ENCODE measurements at places on chromosomes 12 and 14.

GRCh38 chr12:2003676-2004112 lies 563 bp downstream of the DCP1B start:
- no peak for DNase-seq

DNA sequence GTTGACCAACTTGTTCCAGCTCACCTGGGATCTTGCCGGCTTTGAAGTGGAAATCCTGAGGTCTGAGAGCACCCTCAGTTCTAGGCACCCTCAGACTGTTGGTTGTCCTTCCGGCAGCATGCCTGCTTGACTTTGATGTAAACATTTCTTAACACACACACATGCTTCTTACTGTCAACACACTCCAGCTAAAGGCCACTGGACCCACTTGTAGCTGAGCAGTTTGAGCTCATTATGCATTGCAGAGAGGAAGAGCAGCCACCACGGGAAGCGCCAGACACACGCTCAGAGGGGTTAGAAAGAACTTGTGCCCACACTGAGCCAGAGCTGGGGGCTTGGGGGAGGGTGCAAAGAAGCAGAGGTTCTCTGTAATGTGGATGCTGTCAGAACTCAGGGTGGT lies 55.8 kb downstream of the TNFAIP2 start:
- no peak for DNase-seq

DNA sequence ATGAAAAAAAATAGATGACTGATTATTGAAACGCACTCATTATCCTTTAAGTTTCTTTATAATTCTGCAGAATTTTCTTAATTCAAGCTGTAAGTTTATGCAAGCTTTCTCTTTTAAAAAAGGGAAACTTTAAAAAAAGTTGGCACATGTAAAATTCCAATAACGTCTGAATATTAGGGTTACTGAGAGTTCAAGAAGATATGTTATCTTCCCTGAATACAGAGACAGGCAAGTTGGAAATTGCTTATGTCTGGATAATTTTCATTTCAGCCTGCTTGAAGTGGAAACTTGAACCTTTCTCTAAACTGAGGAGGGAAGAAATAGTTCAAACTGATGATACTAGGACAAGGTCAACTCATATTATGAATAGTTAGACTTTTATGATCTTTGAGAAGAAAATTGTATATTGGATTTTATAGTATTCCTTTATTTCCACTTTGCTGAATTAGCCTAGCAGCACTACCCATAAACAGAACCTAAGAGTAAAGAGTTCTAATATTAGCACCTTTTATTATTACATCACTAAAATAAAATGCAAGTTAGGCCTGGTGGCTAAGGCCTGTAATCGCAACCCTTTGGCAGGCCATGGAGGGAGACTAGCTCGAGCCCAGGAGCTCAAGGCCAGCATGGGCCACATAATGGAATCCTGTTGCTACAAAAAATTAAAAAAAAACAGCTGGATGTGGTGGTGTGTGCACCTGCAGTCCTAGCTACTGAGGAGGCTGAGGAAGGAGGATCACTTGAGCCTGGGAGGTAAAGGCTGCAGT lies 288.0 kb downstream of the TRHDE start:
- no peak for DNase-seq

DNA sequence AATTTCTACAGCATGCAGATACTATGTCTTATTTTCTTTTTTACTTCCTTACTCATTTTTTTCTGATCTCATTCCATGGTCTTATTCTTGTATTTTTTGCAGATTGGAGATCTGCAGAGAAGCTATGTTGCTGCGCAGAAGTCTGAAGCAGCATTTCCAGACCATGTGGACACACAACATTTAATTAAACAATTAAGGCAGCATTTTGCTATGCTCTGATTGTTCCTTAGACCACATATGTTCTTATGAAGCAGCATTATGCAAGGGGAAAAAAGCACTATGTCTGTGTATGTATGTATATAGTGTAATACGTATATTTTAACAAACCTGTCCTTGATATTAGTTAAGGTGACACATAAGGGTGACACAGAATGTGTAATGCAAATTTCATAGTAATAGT lies 52.7 kb downstream of the TTC8 start:
- DNase-seq, result no peak

DNA sequence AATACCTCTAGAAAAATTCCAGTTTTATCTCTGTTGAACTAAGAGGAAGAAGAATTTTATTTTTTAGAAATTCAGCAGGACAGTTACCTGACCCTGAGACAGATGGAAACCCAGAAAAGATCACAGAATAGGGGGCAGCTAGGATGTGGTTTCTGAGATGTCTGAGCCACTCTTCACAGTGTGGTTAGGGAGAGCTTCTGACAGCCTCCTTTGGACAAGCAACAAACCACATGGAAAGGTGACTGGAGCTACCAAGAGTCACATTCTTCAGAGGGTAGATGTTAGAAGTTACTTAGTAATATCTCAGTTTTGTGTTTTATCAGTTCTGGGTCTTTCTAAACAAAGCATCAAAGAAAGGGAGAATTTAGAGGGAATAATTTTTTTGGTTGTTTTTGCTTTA lies 117.3 kb upstream of the NAP1L1 start:
- no peak for DNase-seq

GRCh38 chr14:49164074-49164473 lies 422.1 kb downstream of the RPS29 start:
- no peak for DNase-seq

- peak; percentile 44 for DNase-seq
Measured at GRCh38 chr12:14773685-14774073, 29.6 kb downstream of the WBP11 start.

GRCh38 chr12:49366096-49366651 lies 1.1 kb upstream of the SPATS2 start:
- no peak for DNase-seq

DNA sequence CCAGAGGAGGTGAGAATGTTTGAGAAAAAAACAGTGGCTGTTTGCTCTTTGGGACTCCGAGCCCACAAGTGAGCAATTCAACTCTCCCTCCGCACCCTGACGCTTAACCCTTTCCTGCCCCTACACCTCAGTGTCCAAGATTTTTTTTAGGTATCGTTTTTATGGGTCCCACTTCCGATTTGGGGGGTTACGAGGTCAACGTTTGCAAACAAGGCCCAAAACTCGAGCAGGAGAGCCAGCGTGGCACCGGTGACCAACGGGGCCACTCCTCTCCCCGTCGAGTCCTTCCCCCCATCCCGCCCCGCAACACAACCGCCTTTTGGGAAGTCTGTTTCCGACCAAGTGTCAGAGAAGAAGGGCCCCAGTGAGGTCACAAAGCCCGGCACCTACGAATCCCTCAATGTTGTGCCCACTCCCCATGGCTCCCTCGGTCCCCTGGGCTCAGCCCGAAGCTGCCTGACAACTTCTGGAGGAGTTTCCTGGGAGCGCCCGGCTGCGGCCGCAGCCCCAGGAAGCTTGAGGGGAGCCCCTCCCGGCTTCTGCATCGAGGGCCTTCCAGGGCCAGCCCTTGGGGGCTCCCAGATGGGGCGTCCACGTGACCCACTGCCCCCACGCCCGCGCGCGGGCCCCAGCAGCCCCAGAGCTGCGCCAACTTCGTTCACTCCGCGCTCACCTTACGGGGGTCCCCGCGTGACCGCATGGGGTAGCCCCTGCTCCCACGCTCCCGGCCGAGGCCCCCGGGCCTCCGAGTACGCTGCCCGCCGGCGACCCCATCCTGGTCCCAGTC lies 1.2 kb downstream of the CDK2AP1 start:
- peak; percentile 50 for DNase-seq

- no peak for DNase-seq
Measured at GRCh38 chr14:100618763-100619320, 31.6 kb upstream of the BEGAIN start.

GRCh38 chr14:88168498-88169165 lies 154.4 kb downstream of the KCNK10 start:
- peak; percentile 60 for DNase-seq

- no peak for DNase-seq
Measured at GRCh38 chr12:112165624-112166023, 40.3 kb downstream of the TRAFD1 start.

DNA sequence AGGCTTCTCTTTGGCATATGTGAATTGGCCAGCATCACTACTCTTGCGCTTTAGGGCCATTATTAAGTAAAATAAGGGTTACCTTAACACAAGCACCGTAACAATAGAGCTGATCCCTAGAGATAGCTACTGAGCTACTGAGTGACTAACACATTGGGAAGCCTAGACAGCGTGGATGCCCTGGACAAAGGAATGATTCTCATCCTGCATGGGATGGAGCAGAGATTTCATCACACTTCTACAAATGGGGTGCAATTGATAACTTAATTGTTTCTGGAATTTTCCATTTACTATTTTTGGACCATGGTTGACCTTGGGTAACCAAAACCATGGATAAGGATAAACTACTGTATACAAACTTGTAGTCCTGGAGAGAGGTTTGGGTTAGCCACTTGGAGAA lies 57.1 kb downstream of the FBXO34 start:
- no peak for DNase-seq

GRCh38 chr14:66087231-66087630 lies 398.9 kb upstream of the CCDC196 start:
- no peak for DNase-seq

DNA sequence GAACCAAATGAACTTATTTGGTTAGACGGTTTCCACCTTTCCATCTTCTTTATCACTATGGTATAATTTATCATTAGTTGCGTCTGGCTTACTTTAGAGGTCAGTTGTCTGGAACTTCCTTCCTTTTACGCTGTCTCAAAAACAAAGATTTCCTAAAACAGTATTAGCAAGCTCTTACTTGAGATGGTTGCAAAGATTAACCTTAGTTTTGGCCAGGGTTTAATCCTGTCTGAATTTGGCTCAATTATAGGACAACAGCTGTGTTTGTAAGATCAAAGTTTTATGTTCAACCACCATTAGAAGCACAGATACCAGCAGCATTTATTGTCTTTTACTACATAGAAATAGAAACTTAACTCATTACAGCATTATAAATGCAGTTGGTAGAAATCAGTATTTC lies 7.9 kb upstream of the WASHC3 start:
- no peak for DNase-seq

- DNase-seq, result peak; percentile 83
Measured at GRCh38 chr12:32106517-32107358, at the start of gene BICD1. BICD1 (plus strand) TSS chr12:32106847; CDS start chr12:32107332, 485 bp downstream.

GRCh38 chr12:92133795-92134637 lies 11.6 kb downstream of the BTG1 start:
- DNase-seq, result no peak

GRCh38 chr12:14612898-14613445 lies 45.3 kb upstream of the PLBD1 start:
- no peak for DNase-seq

DNA sequence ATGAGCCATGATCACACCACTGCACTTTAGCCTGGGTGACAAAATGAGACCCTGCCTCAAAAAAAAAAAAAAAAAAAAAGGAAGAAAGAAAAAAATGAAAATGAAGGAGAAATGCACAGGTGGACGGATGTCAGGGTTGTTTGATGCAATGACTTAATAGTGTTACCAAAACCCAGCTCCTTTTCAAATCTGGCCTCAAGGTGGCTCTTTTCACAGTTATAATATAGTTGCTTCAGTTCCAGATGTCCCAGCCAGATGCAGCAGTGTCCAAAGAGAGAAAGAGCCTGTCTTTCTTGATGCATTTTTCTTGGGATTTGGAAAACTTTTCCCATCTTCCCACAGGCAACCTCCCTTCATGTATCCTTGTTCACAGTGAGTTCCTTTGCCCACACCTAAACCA lies 36.5 kb downstream of the KCNMB4 start:
- DNase-seq, result no peak

- no peak for DNase-seq
Measured at GRCh38 chr12:102806110-102806509, 110.9 kb downstream of the PAH start.

DNA sequence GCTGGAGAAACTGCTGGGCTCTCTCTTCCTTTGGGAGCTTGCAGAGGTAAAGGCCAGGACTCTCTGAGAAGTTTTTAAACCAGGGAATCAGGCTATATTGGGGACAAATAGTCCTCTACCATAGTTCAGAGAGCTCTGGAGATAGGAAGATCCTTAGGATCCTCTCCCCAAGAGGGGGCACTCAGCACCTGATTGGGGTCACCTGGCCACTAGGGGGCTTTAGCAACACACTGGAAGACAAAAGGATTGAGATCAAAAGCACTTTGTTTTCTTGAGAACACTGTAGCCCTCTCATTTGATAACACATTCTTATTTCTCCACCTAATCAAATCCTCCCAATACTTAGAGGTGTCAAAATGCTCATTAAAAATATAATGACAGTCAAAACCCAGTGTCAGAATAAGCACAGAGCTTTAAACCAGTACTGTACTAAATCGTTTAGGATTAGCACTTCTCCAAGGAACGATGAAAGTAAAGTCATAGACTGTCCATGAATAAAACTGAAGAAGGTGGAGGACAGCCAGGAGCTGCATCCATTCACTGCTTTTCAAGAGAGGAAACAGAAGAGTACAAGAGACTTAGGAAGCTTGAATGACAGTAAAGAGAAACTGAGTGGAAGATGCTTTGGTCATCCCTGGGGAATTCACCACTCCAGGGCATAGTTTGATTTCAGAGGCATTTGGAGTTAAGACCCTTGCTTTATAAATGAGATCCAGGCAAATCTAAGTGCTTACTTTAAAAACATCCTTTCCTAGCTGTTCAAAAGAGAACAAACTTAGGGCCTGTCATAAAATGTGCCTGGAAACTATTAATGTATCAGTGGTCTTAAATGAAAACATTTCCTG lies 26.5 kb downstream of the BMP4 start:
- peak; percentile 30 for DNase-seq

DNA sequence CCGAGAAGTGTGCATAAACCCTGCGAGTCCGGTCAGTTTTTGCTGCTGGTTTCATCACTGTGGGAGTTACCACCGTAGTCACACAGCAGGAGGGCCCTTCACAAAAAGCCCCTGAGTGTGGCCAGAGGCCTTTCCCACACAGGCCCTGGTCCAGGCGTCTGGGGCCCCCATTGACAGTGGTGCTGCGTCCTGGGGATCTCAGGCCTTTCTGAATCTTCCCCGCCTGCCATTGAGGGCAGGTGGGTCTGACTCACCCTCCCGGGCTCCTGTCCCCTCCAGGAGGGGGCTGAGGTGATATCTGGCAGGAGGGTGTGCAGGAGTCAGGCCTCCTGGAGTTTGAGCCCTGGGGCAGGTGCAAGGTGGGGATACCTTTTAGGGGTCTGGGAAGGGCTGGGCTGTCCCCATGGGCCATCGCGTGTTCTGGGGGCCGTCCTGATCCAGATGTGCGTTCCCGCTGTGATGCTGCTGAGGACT lies 358.5 kb downstream of the TMEM121 start:
- no peak for DNase-seq

GRCh38 chr14:100416921-100417860 lies 94.1 kb downstream of the SLC25A47 start:
- DNase-seq, result no peak

- DNase-seq, result no peak
Measured at GRCh38 chr12:121568518-121568917, 12.3 kb downstream of the KDM2B start.

GRCh38 chr14:81400202-81400678 lies at the start of gene STON2:
STON2 (minus strand) TSS chr14:81400324; CDS start chr14:81398382, 1,942 bp downstream.
- DNase-seq, result peak; percentile 22

- DNase-seq, result no peak
Measured at GRCh38 chr12:27966870-27967269, 5.7 kb downstream of the PTHLH start.
